ENCODE measurements at places on chromosomes 5 and 9.
A peak's percentile ranks its signal among the peaks of the same experiment; 100 is the strongest.

DNA sequence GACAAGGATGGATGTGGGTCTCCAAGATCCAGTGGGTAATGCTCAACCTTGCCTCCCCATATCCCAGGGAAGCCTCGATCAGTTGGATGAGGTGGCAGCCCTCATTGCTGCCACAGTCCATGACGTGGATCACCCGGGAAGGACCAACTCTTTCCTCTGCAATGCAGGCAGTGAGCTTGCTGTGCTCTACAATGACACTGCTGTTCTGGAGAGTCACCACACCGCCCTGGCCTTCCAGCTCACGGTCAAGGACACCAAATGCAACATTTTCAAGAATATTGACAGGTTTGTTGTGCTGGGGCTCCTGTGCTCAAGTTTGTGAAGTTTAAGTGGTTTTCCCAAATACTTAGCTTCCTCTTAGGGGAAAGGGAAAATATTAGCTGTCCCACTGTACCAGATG is 74.0 kb downstream of the WDR41 start:
- DNase-seq: no peak

GRCh38 chr9:71627537-71627936 is 140.8 kb downstream of the CEMIP2 start:
- DNase-seq: no peak

GRCh38 chr5:14183187-14183939 is 40.2 kb downstream of the TRIO start:
- DNase-seq: no peak

DNA sequence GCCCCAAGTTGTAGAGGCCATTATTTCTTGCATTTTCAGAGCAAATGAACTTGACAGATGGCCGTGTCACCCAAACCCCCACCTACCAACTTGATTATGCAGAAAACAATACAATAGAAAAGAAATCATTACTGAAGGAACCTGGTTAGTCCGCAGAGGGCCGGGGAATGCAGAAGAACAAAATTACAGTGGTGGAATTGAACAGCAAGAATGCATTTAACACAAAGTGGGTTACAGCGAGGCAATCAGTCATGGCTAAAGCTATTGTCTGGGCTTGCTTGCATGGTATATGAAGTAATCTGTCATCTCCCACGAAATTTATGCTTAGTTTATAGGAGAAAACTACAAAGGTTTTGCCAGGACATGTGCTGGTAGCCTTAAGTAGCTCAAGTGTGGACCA is 238.3 kb upstream of the IRX1 start:
- no peak for DNase-seq

DNA sequence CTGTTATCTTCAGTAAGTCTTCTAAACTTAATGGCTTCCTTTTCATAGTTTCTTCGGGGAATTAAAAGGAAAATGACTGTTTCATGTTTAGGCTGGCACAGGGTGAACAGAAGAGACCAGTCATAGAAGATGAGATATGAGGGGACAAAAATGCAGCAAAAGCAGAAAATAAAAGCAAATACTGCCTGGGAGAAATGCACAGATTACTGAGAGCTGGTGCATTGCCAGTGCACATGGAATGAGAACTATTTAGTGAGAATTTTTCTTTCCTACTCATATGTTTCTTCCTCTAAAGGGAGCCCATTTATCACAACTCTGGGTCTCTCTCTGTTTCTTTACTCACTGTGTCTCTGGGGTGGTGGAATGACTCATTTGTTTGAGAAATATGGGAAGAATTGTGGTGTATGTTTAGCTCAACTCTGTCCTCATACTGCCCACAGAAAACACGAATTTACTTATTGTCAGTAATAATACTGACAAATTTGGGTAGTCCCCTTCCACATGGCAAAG is 25.9 kb upstream of the ANKRD55 start:
- DNase-seq: no peak

- DNase-seq: no peak
Observed at GRCh38 chr5:10576121-10576789, 12.4 kb downstream of the ANKRD33B start.

- no peak for DNase-seq
Observed at GRCh38 chr9:107246259-107247254, 36.5 kb upstream of the RAD23B start.

GRCh38 chr5:119315516-119315949 is 40.3 kb upstream of the TNFAIP8 start:
- peak; percentile 18 for DNase-seq

- no peak for DNase-seq
Observed at GRCh38 chr5:135072387-135073281, 38.6 kb upstream of the PITX1 start.

DNA sequence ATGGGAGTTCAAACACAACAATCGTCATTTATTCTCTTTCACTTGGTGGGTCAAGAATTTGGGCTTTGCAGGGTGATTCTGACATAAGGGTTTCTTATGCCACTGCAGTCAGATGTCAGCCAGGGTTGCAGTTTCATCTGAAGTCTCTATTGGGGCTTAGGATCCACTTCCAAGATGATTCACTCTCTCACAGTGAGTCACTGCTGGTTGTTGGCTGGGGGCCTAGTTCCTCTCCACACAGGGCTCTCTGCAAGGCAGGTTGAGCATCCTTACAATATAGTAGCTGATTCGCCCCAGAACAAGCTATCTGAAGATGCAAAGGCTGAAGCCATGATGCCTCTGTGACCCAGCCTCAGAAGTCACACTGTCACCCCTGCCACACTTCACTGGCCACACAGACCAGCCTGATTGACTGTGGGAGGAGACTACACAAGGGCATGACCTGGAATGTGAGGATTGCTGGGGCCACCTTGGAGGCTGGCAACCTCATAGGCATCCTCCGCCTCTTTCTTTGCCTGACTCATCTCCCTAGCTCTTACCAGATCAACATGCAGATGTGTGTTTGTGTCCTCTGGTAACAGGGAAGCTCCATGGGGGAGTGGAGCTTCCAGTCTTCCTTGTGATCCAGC is 4.5 kb upstream of the CARD19 start:
- peak; percentile 9 for DNase-seq

DNA sequence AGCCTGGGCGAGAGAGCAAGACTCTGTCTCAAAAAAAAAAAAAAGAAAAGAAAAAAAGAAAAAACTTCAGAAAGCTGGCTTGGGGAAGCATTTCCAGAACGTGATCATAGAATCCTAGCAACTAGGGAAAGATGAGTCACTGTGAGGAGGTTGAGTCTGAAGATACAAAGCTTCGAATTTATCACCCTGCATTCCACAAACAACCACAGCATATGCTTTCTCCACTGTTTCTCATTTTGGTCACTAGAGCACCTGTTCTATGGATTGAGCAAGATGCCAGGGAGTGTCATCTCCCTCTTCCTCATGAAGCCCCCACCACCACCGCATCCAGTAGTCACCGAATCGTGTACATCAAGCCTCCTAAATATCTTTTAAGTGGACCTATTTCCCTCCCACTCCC is 37.9 kb downstream of the SEMA5A start:
- DNase-seq: no peak

DNA sequence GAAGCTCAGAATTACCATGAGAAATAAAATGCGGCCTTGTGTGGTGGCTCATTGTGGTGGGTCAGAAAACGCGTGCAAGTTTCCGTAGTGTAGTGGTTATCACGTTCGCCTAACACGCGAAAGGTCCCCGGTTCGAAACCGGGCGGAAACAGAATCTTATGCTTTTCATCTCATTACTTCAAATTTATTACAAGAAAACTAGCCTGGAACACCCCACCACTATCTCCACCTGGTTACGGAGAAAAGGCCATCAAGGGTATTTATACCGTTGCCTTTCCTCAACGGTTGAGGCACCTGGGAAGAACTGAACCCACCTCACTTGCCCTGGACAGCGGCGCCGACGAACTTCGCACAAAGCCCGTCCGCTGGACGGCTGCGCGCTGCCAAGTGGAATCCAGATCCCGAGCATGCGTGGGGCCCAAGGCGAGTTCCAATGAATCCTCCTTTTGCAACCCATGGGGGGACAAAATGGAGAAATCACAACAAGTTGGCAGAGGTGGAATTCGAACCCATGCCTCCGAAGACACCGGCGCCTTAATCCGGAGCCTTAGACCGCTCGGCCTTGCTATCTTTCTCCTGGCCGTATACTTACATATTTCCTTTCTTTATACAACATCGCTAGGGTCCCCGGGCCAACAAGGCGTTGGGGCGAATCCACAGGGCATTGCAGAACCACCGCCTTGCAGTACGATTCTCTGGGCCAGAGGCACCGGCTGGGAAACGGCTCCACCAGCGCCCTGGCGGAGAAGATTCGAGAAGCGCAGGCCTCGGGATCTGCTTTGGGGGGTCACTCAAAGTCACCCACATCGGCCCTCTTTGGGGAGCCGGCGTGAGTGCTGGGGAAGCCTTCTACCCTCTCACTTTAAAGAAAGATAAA is 16.9 kb downstream of the OR2V2 start:
- no peak for DNase-seq

- DNase-seq: no peak
Observed at GRCh38 chr9:82939451-82939850, 123.5 kb downstream of the RASEF start.

- no peak for DNase-seq
Observed at GRCh38 chr5:172943283-172943841, 15.9 kb upstream of the RPL26L1 start.

DNA sequence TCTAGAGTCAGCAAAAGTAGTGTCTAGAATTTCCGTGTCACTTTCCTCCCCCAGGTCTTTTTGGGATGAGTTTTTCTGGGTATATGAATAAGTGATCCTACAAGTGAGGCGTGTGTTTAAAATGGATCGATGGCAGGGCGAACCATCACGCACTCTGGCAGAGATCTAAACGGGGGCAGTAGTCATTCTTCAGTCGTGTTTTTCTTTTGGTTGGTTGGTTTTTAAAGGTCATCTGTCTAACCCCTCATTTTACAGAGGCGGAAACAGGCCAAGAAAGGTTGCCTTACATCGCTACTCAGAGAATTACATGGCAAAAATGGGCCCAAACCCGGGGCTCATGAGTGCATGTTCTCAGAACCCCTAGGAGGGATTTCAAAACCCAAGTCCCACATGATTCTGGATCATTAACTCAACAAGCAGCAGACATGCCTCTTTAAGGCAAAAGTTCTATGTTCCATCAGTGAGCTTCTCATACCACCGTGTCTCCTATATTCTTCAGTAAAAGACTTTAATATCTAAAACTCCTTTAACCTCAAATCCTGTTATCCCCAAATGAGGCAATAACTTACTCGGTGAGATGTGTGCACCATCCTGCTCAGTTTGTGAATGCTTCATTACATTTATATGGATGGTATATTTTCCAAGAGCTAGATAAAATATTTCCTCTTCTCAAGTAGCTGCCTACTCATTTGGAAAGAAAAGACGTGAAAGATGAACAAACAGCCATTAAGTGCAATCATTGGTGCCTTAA is 145.8 kb downstream of the AOPEP start:
- DNase-seq: no peak

DNA sequence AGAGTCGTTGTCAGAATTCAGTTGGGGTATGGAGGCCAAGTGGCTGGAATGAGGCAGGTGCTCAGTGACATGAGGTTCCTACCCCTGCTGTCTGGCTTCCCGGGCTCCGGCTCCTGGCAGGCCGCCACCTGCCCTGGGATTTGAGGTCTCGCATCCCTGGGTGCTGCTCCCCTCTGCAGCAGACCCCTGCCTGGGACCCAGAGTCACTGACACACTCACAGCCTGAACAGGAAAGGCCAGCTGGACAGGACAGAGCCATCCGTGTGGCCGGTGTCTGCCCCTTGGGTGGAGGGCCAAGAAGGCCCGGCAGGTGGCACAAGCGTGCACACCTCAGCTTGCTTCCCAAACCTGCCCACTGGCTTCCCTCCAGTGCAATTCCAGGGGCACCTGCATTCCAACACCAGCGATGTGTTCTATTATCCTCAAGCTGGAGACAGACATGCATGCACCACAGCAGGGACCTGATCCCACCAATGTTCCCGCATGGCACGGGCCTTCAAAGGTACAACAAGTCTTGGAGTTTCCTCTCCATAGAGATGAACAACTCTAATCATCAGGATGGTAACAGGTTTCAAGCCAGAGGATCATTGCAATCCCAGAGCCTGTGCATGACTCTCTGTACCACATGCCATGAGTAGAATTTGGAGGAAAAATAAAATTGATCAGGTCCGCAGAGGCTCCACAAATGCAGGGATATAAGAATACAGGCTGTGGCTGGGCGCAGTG is 45.6 kb upstream of the RNF130 start:
- DNase-seq: no peak

- DNase-seq: no peak
Observed at GRCh38 chr9:123959787-123960186, 29.9 kb upstream of the DENND1A start.

GRCh38 chr5:18281947-18282581 is 647.8 kb downstream of the TAF11L14 start:
- peak; percentile 28 for DNase-seq

DNA sequence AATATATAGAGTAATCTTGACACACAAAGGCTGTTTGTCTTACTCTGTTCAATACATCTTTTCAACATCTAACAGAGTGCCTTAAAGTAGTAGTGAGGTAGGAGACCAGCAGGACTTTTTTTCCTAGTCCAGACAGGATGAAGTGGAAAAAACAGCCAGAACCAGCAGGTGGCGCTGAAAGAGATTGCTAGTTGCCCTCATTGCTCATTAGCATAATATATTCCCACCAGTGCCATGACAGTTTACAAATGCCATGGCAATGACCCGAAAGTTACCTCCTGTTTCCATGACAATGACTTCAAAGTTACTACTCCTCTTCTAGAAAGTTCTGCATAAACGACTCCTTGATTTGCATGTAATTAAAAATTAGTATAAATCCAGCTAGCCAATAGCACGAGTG is 387.4 kb downstream of the ACTL7B start:
- peak; percentile 10 for DNase-seq

GRCh38 chr9:118331622-118332045 is 627.4 kb downstream of the TLR4 start:
- DNase-seq: no peak

GRCh38 chr9:84811072-84811750 is 141.7 kb downstream of the NTRK2 start:
- DNase-seq: no peak

- DNase-seq: no peak
Observed at GRCh38 chr9:90100014-90100413, 495.2 kb downstream of the GADD45G start.

GRCh38 chr5:35442885-35443639 is 174.6 kb upstream of the SPEF2 start:
- no peak for DNase-seq

- no peak for DNase-seq
Observed at GRCh38 chr5:145056800-145057199, 778.3 kb downstream of the PRELID2 start.

- DNase-seq: no peak
Observed at GRCh38 chr9:421896-422295, 207.2 kb downstream of the DOCK8 start.

GRCh38 chr9:104091708-104092107 is 2.4 kb upstream of the SMC2 start:
- DNase-seq: peak; percentile 71

GRCh38 chr9:115395511-115396021 is 277.6 kb upstream of the TNC start:
- DNase-seq: no peak

- no peak for DNase-seq
Observed at GRCh38 chr5:109855056-109855455, 165.3 kb downstream of the MAN2A1 start.

- DNase-seq: no peak
Observed at GRCh38 chr5:172498431-172499129, 44.3 kb upstream of the SH3PXD2B start.

- DNase-seq: no peak
Observed at GRCh38 chr5:88695232-88695631, 187.8 kb downstream of the MEF2C start.

Measured in NCI-H1436 (cell line).